GM06990 (cell line): ENCODE measurements at places on chromosomes 16 and 17.
A peak's percentile ranks its signal among the peaks of the same experiment; 100 is the strongest.

- no peak for DNase-seq
These were observed 1011.6 kb downstream of the KCNJ18 start for GRCh38 chr17:22703786-22704441.

GRCh38 chr17:77467521-77467920, 326.8 kb downstream of the SEC14L1 start:
- DNase-seq, result no peak

- DNase-seq, result no peak
These were observed 643.5 kb downstream of the CDH11 start for GRCh38 chr16:64478252-64478906.

GRCh38 chr17:78727057-78727456, 55.0 kb downstream of the CYTH1 start:
- DNase-seq, result no peak

DNA sequence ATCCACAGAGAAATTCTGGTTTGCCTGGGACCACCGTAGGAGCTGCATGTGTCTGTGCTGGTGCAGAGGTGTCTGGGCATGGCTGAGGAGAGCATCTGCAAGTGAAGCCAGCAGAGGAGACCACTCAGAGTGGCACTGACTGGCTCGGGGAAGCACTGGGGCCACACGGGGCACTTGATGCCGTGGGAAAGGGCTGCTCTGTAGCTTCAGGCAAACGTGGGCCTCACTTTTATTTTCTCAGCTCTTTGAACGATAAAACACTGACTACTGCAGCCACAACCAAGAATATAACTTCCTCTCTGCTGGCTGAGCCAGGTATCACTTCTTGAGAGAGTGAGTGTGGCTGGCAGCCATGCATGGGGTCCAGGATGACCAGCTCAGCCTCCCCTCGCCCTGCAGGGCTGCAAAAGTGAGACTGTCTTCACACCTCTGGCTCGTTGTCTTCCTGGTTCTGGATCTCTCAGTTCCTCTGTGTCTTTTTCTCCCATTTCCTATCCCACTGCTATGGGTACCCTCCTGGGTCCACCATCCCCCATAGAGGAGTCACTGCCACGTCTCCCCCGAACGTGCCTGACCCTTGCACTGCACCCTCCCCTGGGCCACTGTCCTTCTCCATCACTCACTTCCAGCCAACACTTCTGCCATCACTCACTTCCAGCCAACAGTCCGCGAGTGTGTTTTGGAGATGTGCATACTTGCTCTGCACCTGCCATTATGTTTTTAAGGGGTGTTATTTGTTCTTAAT, 201.4 kb upstream of the CHMP6 start:
- peak; percentile 65 for DNase-seq

GRCh38 chr16:50369133-50369804, 481 bp upstream of the BRD7 start:
- no peak for DNase-seq

- no peak for DNase-seq
These were observed 26.5 kb upstream of the XYLT2 start for GRCh38 chr17:50319306-50320004.

DNA sequence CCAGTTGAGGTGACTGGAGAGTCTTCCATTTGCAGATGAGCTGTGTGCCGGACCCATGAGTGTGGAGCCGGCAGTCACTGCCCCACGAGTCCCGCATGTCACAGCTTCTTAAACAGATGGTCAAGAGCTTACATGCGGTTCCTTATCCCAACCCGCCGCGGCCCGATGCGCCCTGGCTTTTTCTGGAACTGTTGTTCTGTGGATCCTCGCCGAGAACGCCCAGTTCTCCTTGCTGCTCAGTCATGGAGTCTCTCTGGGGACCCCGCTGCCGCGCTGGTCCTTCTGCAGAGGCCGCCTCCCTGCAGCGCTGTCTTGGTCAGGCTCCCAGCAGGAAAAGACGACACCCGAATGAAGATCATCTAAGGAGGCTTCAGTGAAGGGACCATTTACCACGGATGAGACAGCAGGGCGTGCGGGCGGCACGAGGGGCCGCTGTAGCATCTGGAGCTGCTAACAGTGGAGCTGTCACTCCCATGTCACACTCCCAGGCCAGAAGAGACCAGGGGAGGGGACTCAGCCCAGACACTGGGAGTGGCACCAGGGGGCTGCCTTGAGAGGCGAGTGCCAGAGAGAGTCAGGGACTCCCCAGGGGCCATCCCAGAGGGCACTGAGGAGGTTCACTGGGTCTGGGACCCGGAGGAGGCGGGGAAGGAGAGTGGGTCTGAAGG, 10.8 kb upstream of the LGALS3BP start:
- no peak for DNase-seq

DNA sequence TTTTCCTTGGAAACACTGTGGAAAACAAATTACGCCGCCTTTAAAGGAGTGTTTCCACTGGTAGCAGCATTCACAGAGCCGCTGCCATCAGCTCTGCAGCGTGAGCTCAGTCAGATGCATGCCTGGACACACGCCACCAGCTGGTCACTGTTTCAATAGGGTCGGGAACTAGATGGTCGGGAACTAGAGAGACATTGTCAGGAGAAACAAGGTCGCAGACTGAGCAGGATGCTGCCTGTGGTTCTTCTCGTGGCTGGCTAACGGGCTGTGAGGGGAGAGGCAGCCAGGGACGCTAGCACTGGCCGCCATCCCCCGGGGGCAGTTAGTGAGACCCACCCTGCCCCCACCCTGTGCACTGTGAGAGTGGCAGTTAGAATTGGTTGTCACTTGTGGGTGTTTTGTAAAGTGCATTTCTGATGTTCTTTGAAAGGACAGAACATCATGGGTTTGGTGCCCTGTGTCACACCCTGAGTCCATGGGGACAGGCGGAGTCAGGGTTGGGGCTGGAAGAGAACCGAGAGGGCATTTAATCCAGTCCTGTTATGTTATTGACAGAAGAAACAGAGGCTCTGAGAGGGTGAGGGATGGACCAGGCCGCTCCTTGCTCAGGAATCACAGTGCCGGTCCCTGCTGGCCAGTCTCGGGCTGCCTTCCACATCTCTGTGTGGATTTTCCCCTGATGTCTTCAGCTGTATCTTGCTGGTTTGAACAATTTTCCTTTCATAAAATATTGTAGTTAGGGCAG, 86.3 kb downstream of the SPECC1 start:
- no peak for DNase-seq

- DNase-seq, result no peak
These were observed 746 bp downstream of the GNAO1 start for GRCh38 chr16:56191835-56192634.

- peak; percentile 61 for DNase-seq
These were observed 5.0 kb downstream of the TBKBP1 start for GRCh38 chr17:47698749-47699535.

- DNase-seq, result no peak
These were observed 346.6 kb downstream of the PMP22 start for GRCh38 chr17:14918540-14918939.

- no peak for DNase-seq
These were observed 22.1 kb downstream of the CNTNAP1 start for GRCh38 chr17:42704490-42704836.

GRCh38 chr17:58728798-58729197, 26.9 kb upstream of the PPM1E start:
- DNase-seq, result no peak

DNA sequence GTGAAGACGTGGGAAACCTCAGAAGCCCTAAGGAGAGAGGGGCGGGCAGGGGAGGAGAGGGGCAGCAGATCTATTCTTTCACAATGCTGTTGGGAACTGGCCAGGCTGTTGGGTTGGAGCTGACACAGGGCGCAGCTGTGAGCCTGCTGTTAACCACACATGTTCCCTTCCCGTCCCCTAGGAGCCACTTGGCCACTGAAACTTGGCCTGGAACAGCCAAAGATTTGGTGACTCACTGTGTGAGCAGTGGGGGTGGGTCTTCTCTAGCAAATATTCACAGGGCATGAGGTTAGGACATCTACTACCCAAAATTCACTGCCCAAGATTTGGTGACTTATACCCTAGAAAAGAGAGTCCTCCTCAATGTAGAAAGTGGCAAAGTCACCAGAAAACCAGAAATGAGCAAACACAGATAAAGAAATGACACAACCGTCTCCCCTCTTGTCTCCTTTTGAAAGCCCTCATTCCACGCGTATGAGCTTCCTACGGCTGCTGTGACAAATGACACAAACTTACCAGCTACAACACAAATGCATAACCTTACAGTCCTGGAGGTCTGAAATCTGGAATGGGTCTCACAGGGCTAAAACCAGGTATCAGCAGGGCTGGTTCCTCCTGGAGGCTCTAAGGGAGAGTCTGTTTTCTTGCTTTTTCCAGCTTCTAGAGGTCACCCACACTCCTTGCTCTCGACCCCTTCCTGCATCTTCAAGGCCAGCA, 6.3 kb downstream of the TBC1D16 start:
- no peak for DNase-seq

DNA sequence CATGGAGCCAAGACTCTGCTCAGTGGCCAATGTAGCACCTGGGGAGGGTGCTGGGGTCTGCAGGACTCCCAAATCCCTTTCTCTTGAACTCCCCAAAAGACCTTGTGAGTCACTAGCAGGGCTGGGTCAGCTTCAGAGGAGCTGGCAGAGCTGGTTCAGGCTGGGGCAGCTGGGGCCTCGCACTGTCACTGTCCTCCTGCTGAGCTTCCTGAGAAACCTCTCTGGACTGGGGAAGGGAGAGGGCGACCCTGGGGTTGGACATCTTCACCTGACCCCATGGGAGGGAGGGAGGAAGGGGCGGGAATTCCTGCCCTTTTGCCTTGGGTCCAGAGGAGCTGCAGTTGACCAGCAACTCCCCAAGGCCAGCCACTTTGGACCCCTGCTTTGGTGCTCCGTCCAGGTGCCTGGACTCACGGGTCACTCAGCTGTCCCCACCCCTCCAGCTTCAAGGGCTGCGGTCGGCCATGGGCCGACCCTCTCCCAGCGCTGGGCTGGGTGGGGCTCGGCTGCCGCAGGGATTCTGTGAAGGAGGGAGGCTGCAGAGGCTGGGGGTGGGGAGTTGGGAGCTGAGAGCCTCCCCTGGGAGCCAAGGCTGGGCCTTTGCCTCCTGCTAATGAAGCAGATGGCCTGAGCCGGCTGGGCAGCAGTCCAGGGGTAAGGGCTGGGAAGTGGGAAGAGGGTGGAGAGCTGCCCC, 9.2 kb downstream of the FMNL1 start:
- DNase-seq, result no peak

DNA sequence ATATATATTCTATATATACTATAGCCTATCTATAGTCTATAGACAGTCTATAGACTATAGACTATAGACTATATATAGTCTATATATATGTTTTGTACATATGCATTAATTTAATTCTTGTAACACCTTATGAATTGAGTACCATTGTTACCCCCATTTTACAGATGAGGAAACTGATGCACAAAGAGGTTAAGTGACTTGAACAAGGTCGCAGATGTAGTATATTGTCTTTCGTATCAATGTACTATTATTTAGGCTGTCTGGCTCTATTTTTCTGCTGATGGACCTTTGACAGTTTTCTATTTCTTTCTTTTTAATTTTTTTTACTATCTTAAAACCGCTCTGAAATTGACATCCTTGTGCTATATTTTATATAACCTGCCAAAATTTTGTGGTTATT, 14.6 kb downstream of the LRRC36 start:
- DNase-seq, result no peak

DNA sequence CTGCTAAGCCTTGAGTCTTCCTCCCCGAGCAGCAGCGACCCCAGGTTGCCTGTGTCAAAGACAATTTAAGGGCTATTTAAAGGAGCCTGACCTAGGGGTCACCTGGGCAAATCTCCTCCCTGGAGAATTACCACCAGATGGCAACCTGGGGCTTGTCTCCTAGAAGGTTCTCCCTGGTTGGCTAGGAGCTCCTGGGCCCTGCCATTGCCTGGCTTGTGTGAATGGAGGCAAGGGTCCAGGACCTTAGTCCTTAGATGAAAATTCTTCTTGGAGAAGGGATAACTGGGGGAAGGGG, 51.3 kb upstream of the TAC4 start:
- DNase-seq, result no peak

GRCh38 chr16:23391381-23392222, 61.4 kb downstream of the COG7 start:
- DNase-seq, result no peak

GRCh38 chr16:1667271-1667670, 10.8 kb upstream of the JPT2 start:
- DNase-seq, result no peak

DNA sequence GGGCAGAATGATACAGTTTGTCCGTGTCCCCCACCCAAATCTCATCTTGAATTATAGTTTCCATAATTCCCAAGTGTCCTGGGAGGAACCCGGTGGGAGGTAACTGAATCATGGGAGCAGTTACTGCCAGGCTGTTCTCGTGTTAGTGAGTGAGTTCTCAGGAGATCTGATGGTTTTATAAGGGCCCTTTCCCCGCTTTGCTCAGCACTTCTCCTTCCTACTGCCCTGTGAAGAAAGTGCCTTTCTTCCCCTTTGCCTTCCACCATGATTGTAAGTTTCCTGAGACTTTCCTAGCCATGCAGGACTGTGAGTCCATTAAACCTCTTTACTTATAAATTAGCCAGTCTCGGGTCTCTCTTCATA, 28.9 kb upstream of the SEC14L1 start:
- DNase-seq, result no peak

DNA sequence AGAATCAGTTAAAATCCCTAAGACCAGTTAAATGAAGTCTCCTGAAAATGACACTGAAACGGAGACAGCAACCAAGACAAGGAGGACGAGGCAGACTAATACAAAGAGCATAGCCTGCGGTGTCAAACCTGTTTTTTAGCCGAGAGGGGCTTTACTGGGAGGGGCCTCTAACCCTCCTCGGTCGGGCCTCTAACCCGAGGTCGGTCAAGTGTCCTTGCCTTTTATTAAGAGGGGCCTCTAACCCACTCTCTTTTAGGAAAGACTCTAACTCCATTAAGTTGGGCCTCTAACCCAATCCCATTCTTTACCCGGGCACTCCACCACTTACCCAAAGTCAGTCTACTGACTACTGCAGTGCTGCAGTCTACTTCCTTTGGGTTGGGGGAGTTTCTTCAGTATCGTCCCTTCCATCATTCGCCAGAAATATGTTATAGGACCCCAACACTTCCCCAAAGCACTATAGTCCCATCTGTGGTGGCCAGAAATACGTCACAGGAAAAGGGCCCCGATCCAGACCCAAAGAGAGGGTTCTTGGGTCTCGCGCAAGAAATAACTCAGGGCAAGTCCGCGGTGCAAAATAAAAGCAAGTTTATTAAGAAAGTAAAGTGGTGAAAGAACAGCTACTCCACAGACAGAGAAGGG, 39.2 kb upstream of the ARL4D start:
- no peak for DNase-seq

DNA sequence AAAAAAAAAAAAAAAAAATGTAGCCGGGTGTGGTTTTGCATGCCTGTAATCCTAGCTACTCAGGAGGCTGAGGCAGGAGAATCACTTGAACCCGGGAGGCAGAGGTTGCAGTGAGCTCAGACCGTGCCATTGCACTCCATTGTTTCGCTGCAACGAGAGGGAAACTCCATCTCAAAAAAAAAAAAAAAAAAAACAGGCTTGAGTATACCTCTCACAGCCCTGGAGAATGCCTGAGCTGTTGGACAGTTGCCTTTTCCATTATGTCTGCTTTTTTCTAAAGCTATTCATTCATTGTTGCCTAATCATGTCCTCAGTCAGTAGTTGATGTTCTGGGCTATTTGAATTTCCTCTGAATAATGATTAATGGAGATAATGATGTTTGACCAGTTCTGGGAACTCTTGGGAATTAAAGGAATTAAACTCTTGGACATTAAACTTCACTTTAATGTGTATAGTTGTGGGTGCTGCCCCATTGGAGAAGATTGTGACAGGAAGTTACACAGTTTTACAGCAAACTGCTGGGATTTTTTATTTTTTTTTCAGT, 11.8 kb downstream of the HMOX2 start:
- no peak for DNase-seq

GRCh38 chr16:20347666-20348364, 4.7 kb downstream of the UMOD start:
- no peak for DNase-seq
